ENCODE measurements at places on chromosomes 5 and 9.

DNA sequence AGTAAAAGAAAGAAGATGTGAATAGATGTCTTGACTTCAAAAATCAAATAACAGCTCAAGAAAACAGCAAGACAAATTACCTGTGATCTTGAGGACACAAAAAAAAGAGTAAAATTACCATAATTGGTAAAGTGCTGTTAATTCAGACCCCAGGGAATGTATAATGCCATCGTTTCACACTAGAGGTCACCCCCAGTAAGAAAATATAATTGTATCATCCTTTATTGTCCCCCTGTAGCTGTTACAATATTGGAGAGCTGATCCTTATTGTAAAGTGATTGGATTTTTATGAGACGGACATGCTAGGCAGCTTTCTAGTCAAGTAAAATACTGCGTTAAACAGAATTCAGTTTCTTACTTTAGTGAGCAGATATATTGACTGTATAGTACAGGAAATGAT is 377.0 kb downstream of the TLE1 start:
- DNase-seq: peak; percentile 5

DNA sequence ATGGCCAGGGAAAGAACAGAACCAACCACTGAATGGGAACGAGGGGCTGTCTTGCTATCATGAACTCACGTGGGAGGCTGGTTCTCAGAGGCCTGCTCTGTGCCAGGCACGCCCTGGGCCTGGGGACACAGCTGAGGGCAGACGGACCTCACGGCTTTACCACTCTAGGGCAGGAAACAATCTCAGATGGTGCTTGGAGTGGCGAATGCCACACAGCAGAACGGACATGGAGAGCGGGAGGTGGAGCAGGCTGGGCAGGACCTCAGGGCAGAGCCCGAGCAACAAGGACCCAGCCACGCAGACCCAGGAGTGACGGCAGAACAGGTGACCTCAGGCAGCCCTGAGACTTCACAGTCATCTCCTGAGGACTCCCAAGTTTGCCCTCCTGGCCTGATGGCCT is 8.7 kb downstream of the TOR1A start:
- DNase-seq: no peak

- DNase-seq: no peak
These were observed at the start of gene RNF180 for GRCh38 chr5:64165500-64166200. RNF180 (plus strand) TSS chr5:64165843; CDS start chr5:64200808, 34,965 bp downstream.

- DNase-seq: no peak
These were observed 8.2 kb downstream of the CERCAM start for GRCh38 chr9:128428644-128429512.

- DNase-seq: no peak
These were observed 162.3 kb upstream of the ZNF462 start for GRCh38 chr9:106700676-106701075.

DNA sequence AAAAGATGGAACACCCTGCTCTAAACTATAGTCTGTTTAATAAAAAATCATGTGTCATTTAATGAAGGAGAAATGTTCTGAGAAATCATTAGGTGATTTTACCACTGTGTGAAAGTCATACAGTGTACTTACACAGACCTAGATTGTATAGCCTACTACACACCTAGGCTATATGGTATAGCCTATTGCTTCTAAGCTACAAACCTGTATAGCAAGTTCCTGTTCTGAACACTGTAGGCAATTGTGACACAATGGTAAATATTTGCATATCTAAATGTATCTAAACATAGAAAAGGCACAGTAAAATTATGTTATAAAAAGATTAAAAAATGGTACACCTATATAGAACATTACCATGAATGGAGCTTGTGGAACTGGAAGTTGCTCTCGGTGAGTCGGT is 40.6 kb downstream of the EFNA5 start:
- no peak for DNase-seq

GRCh38 chr5:143148771-143149170 is 254.7 kb downstream of the NR3C1 start:
- DNase-seq: no peak

GRCh38 chr9:93025736-93026135 is 32.8 kb upstream of the SUSD3 start:
- DNase-seq: no peak

DNA sequence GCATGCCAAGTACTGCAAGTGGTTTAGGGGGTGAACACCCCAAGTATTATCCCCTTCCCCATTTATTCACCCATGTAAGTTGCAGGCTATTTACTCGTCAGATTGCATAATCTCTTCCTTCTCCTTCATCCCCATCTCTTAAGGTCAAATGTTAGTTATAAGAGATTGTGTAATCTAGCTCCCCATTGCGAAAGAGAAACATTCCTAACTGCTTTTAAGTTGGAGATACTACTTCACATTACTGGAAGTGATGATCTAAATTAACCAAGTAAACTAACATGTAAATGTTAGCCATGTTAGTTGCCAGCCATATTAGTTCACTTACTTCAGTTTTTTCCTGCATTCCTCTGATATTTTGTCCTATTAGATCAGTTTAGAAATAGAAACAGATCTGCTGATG is 262.3 kb downstream of the TAF11L14 start:
- DNase-seq: no peak

GRCh38 chr9:110638381-110638954 is 30.1 kb upstream of the MUSK start:
- DNase-seq: peak; percentile 20

DNA sequence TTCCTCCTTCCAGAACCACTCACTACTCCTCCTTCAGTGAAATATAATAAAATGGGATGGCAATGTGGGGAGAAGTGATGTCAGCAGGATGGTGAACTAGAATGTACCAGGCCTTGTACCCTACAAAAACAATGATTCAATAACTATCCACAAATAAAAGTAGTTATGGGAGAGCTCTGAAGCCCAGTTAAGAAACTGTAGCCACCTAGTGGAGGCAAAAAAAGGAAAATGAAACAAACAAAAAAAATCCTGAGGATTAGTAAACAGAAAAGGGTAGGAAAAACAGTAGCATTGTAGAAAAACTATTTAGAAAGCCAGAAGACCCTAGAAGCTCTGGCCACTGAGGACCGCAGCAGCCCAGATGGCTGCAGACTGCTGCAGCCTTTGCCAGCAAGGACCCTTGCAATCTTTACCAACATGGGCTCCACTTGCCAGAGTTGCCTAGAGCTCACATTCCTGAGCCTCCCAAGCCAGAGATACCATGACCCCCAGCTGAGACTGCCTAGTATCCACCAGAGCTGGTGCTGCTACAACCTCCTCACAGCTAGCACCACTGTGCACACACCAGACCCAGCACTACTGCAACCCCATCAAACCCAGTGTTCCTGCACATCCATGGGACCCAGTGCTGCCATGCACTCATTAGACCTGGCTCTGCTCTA is 259.7 kb upstream of the MSX2 start:
- DNase-seq: no peak

DNA sequence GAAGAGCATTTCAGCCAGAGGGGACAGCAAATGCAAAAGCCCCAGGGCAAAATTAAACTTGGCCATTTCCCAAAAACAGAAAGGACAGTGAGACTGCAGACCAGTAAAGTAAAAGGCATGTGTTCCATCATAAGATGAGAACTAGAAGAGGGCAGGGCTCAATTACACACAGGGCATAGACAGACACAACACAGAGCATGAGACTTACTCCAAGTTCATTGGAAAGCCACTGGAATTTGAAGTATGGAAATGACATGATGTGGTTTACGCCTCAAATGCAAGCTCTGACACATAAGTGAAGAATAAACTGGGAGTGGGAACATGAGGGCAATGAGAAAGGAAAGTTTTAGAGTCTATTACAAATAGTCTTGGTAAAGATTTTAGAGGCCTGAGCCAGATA is 446.6 kb upstream of the GRIA1 start:
- DNase-seq: no peak

- DNase-seq: no peak
These were observed 477.5 kb upstream of the EDIL3 start for GRCh38 chr5:84862132-84862531.

DNA sequence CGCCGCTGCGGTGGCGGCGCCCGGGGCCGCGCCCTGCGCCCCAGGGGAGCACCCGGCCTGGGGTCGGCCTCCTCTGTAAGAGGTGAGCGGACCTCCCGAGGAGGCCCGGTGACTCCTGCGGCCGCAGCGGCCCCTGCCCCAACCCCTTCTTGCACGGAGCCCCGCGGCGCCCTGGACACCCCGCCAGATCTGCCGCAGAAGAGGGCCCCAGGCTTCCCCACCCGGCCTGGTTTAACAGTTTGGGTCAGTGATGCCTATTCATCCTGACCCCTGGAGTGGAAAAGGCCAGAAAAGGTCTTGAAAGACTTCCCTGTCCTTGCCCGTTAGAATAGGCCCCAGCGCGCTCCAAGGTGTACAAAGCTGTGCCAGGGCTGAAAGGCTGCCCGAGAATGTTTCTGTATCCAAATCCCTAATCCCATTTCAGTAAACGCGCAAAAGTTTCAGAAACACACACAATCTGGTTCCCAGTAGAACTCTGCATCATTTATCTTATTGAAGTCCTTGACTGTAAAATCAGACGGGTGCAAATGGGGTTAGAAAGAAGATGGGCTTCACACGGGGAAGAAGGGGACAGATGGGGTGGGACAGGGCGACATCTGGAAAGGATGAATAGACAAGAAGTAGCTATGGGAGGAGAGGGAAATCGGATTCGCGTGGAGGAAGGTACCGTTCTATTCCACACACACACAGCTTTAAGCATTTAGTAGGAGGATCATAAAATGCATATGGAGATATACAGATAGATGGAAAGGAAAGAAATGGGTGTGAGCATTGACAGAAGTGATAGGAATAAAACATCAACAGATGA is 1.1 kb upstream of the SSBP2 start:
- DNase-seq: peak; percentile 10

DNA sequence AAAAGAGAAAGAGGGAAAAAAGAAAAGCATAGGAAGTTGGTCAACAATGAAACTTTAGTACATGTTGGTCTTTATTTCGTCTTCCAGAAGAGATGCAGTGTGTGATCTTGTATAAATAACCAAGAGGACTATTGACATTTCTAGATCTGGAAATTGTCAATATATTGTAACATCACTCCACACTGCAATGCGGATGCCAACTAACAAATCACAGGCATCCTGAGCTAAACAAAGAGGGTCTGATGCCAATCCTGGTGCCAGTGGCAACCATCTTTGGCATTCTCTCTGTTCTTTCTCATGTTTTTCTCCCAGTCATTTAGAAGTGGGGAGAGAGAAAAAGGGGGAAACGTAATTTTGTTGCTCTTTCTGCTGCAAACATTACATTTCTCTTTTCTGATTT is 9.7 kb downstream of the NFIB start:
- DNase-seq: no peak
